PC-3 (cell line): ENCODE measurements at places on chromosomes 3 and 15. TPM values are rescaled to one million over a fixed set of nuclear protein-coding genes. Genes with fewer than 3 reads are reported as not detected.

CPN2 gene
- total RNA-seq, result 0.07 TPM in 1 of 2 replicates, not detected in the other

APBA2 gene
- total RNA-seq, result 61.7 and 69.7 TPM in 2 replicates

MFAP1 gene
- total RNA-seq, result 18.5 and 18.6 TPM in 2 replicates

SELENOK gene
- 55.3 and 72.9 TPM in 2 replicates for total RNA-seq

DNA sequence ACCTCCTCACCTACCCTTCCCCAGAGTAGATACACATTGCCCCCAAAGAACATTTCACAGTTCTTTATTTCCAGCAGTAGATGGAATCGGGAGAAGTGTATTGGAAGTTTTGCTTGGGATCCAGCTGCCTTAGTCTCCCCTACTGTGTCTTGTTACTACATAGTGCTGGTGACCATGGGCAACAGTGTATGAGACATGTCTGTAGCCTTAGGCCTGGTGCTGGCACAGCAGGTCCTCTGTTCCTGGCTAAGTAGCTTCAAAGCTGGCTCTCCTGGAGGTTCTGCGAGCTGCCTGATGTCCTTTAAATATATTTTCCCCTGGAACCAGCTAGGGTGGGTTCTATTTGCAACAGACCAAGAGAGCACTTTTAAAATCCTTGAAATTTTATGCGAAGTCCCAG lies 174.7 kb downstream of the THSD4 start:
- DNase-seq, result no peak

- DNase-seq, result peak; percentile 97
Measured at GRCh38 chr3:111859061-111859973, at the start of gene PHLDB2. Gene PHLDB2 (plus strand): TSS chr3:111859265. CDS start chr3:111884078, 24,813 bp downstream.

DNA sequence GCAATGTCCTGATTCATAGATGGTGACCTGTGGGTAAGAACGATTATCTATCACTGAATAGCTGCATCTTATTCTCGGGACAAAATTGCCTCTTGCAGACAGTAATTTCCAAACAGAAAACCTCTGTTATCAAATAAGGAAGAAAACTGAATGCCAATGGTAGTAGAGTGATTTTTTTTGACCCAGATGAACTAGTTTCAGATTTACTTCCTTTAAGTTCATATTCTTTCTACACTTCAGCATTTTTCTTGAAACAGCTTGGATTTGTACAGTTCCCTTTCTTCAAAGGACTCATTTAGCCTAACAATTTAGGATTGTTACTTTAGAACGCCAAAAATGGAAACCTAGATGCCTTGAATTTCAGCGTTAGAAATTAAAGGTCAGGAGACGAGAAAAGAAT lies 14.6 kb downstream of the ETV5 start:
- DNase-seq, result no peak

- no peak for DNase-seq
Measured at GRCh38 chr3:174775603-174776002, 83.5 kb upstream of the NAALADL2 start.

- no peak for DNase-seq
Measured at GRCh38 chr3:99933971-99934750, 116.5 kb downstream of the CMSS1 start.

GRCh38 chr15:37789397-37789786 lies 145.0 kb upstream of the TMCO5A start:
- no peak for DNase-seq

DNA sequence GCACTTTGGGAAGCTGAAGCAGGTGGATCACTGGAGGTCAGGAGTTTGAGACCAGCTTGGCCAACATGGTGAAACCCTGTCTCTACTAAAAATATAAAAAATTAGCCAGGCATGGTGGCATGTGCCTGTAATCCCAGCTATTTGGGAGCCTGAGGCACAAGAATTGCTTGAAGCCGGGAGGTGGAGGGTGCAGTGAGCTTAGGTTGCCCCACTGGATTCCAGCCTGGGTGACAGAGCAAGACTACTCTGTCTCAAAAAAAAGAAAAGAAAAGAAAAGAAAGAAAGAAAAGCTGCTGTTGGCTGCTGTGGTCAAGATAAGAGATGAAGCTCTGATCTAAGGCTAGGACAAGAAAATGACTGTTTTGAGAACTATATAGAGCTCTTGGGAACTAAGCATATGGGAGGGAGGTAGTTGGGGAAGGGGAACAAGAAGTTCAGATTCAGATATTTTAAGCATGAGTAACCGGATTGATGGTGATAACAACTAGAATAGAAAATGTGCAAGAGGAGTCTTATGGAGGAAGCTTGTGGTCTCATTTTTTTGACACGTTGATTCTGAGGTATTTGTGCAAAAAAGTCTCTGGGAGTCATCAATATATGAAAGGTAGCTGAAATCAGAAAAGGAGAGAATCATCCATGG lies 25.7 kb downstream of the DNAH12 start:
- peak; percentile 42 for DNase-seq
